ENCODE measurements at places on chromosomes 2 and 18.

DNA sequence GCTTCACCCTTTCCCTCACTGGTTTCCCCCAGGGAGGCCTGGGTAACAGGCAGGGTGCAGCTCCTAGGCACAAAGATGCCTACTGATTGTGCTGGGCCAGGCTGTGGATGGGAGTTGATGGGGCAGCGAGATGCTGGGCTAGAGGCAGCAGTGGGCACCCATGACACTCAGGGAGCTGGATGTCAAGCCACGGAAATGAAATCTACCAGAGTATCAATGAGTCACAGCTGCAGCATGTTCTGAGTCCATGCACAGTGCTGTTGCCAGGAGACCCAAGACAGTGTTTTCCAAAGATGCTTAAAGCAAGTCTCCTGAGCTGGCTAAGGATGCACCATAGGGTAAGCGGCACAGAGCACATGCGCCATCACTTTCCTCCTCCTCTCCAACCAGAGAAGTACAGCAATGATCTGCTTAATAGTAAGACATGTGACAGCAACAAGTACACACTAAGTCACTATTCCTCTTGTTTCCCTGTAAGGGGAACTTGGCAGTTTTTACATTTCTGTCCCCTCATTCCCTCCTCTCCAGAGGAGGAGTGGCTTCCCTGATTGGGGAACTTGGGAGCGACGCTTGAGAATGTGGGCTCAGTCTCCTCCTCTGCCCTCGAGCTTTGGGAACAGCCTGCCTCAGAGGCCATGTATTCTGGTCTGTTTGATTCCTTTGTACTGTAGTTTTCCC lies 57.2 kb downstream of the CDC42EP3 start:
- peak; percentile 22 for DNase-seq

DNA sequence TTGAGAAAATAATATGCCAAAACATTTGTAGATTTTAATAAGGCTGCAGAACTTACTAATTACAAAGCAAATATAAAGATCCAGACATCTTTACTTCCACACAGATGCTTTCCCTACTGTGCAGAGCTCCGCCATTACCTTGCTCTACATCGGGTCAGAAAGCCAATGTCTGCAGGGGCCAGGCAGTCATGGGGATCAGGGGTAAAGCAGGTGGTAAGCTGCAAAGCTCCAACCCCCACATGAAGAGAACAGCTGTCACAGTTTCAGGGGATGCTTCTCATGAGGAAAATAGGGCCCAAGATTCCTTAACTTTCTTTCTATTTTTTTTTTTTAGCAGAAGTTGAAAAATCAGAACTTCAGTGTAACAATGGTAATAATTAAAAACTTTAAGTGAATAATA lies 102.7 kb downstream of the DCC start:
- no peak for DNase-seq

- peak; percentile 42 for DNase-seq
These were observed 159.4 kb downstream of the TPO start for GRCh38 chr2:1572638-1573037.

- no peak for DNase-seq
These were observed 504.2 kb downstream of the TDRD15 start for GRCh38 chr2:21627938-21628337.

- no peak for DNase-seq
These were observed 108.2 kb upstream of the RAB12 start for GRCh38 chr18:8501044-8501443.

DNA sequence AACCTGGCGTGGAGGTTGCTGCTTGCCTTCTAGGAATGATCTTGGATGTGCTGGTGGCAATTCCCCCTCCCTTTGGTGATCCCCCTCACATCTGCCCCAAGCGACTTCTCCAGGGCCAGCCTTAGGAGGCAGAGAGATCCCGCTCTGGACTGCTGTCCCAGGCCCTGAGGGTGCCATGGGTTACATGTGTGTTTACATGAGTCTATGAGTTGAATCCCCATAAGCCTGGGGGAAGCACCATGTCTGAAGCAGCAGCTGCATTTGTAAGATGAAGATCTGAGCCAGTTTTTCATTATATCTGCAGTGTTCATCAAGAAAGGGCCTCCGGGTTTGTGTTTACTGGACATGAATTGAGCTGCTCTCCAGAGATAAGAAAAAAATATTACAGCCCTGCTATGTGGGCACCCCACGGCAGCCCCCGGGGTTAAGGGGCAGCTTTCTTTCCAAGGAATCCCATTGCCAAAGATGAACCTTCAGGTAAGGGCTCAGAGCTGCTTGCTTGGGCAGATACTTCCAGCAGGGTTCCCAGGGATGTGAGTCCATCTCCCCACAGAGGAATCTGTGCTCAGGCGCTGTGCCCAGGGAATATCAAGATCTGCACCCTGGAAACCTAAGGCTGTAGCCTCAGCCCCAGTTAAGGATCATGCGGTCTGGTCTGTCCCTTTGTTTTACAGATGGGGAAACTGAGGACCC lies 46.0 kb downstream of the MRPS5 start:
- DNase-seq, result no peak

DNA sequence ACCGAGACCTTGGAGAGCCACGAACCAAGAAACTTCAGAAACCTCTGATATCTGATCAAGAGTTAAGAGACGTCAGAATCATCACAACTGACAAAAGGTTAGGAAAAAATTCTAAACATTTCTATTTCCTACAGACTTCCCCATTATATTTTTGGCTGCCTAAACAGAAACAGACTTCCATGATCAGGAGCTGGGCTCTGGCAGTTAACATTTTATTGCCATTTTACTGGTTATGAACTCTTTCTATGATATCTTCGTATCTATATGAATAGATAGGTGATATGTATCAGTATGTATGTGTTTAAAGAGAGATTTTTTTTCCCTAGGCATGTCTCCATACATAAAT lies 31.1 kb upstream of the PPP1R1C start:
- no peak for DNase-seq

DNA sequence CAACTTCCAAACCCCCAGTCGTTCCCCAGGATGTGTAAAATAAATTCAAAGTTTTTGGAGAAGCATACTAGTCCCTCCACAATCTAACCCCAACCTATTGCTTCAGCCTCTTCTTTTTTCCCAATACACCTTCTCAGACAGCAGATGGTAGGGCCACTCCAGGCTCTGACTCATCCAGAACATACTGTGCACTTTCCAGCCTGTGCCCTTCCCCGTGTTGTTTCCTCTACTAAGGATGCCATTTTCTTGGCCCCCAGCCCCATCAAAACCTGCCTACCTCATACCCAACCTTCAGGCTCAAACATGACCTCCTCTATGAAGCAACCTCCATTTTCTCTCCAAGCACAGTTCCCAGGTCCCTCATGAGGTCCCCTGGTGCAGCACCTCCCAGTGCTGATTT lies 669.3 kb downstream of the BCL11A start:
- no peak for DNase-seq

- no peak for DNase-seq
These were observed 112.3 kb upstream of the IL1R2 start for GRCh38 chr2:101879466-101879865.

DNA sequence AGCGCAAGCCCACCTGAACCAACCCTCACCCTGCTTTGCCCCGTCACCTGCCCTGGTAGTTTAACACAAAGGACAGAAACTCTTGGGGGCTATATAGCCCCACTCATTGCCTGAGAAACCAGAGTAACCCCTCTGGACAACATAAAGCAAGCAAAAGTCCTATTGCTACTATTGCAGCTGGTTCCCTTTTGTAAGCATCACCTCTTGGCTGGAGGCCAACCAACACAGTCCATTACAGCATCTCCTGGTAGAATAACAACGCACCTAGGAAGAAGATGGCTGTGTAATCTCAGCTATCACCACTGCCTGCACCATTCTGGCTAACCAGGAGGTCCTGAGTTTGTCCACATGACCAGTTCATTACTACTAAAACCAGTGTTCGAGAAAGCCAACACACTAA lies 36.4 kb downstream of the FLACC1 start:
- no peak for DNase-seq

DNA sequence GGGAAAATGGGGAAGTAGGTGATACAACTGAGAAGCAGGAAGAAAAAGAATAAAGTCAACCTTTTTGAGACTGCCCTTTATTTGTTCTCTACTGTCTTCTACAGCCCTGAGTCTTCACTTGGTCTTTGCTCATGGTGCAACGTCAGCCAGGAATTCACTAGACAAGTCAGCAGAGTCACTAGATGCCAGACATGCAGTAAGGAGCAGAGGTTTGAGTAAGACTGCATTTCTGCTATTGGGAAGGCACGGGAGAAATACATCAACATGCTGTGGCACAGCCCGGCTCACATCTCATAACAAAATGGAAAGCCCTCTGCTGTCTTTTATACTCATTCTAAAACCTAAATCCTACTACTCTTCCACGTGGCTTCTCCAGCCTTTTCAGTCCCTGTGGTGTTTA lies 67.1 kb downstream of the PRELID3A start:
- DNase-seq, result no peak

DNA sequence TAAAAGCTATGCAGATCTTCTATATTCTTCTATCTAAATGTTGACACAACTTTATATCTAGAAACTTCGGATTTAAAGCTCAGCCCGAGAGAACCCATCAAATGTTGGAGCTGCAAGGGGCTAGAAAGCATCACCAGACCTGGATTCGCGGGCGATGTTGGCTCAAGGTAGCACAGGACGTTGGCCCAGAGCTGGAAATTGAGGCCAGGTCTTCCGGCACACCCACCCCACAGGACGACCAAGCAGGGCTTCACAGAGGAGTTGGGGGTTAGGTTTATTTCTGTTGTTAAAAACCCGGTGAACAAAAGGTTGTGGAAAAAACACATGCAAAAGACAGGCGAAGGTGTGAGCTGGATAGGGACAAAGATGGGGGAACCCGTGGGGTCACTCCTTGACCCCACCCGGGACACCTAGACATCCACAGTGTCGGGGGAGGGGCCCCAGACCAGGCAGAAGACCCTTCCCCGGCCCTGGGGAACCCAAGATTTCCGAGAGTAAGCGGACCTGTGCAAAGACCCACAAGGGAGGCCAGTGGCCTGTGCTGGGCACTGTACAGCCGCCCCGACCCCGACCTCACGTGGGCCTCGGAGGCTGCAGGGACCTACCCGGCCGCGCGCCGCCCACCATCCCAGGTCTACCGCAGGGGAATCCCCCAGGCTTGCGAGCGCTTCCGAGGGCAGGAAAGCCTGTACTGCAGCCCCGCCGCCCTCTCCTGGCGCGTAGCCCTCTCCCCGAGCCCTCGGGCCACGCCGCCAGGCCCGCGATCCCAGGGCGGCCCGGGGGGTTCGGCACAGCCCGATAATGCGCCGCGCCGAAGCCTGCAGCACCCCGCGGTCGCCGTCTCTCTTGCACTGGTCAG lies 1.8 kb upstream of the AGBL5 start:
- DNase-seq, result no peak

GRCh38 chr2:233816771-233817170 lies 37.6 kb downstream of the HJURP start:
- no peak for DNase-seq

GRCh38 chr2:122525336-122525735 lies 769.9 kb downstream of the TSN start:
- DNase-seq, result no peak

DNA sequence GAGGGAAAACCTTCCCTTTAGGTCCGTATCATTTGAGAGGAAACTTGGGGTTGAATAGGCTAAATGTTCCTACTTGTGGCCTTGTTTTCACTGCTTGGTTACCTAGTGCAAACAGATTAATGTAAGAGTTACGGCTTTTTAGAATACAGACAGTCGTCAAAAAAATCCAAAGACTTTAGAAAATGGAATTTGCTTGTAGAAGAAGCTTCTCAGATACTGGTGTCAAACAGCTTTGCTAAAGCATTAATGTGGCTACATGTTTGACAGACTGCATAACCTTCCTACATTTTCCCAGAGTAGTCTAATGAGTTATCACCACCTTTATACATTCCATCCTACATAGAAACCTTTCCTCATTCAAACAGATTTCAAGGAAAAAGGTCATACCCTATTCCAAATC lies 114.6 kb downstream of the FMNL2 start:
- DNase-seq, result no peak

DNA sequence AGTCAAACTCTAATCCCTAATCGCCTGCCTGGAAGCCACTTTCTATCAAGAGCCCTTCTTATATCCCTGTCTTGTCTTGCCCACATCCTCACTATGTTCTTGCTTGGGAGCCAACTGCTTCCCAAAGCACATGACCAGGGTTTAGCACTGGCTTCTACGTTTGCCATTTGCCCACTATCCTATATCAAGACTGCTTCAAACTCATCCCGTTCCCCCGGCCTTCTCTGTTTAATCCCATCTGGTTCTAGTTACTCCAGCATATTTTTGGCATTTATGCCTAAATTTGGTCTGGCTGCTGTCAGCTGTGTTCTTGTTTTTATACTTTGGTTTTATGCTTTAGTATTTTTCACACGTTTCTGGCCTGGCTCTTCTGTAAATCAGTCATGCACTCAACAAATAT lies 40.2 kb downstream of the POLR1A start:
- DNase-seq, result no peak

GRCh38 chr2:30500699-30501098 lies 53.7 kb downstream of the LCLAT1 start:
- no peak for DNase-seq

DNA sequence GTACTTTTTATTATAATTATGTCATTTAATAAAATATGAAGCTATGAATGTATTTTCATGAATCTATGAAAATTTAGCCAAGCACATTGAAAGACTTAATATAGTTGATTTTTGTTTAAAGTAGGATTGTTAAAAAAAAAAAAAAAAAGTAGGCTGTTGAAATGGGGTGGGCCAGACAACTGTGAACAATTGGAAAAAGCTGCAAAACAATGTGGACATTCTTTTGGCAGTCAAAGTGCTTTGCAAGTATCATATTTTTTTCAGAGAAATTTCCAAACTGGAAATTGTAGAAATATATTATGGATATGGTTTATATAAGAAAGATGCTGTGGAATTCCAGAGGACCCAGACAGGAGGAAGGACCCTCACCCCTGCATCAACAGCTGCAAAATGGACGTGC lies 82.1 kb downstream of the ETAA1 start:
- no peak for DNase-seq

- DNase-seq, result no peak
These were observed 141.0 kb upstream of the KCTD1 start for GRCh38 chr18:26689226-26689879.

- DNase-seq, result no peak
These were observed 127.7 kb downstream of the DOK6 start for GRCh38 chr18:69528435-69528834.

DNA sequence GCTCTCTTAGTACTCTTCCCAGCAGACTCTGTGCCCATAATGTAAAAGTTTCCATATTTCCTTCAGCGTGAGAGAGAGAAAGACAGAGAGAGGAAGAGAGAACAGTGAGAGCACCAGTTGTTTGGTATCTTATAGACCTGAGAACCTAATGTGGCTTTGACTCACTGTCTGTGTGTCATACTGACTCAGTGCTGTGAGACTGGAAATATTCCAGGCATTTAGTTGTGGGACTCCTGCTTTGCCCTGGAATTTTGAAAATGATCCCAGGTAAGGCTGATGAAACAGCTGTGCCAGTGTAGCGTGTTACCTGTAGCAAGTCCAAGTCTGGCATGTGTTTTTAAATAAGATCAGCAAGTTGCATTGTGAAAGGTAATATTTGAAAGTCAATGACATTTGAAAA lies 87.9 kb upstream of the KCNH7 start:
- no peak for DNase-seq

Data from GOT3 (cell line).